ENCODE measurements at places on chromosomes 11 and 22.

GRCh38 chr11:133746663-133747306 lies 98.5 kb downstream of the SPATA19 start:
- H3K27me3 ChIP-seq = no peaks in the 10 kb centered on the region
- no peak overlapping the region for H3K4me3 ChIP-seq
- no peaks in the 10 kb centered on the region for H3K4me1 ChIP-seq
- DNase-seq = no peak
- no peaks in the 10 kb centered on the region for H3K36me3 ChIP-seq

DNA sequence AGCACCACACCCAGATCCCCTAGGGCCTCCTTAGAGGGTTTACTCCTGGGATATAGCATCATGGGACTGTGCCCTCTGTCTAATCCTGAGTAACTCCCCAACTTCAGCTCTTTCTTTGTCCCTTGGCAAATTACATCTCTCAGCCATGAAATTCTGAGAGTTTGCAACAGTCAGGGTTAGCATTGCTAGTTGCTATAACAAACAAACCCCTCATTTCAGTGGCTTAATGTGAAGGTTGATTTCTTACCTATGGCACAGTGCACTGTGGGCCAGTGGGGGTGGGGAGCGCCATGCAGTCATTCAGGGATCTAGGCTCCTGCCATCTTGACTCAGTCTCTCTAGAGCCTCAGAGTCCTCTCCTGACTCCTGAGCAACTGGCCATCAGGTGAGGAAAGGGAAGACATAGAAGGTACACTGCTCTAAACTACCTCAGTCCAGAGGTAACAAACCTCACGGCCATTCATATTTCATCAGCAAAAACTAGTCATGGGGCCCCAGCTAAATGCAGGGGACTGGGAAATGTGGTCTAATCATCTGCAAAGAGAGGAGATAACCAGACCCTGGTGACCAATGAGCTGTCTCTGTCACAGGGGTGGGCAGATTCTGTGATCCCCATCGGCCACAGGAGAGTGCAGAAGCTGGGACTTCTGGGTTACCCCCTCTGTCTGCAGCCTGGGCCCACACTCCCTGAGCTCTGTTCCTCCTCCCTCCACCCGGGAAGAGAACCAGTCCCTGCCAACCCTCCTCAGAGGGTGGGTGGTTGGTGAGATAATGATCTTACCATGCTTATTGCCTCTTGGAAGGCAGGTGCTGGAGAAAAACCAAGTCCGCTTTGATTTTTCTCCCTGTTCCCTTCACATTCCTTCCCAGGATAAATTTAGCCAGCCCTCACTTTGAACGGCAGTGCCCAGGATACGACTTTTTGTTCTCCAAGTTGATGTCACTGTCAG lies 17.5 kb downstream of the PRG3 start:
- H3K27me3 ChIP-seq = no peaks in the 10 kb centered on the region
- H3K4me3 ChIP-seq = no peak overlapping the region
- DNase-seq = no peak
- no peaks in the 10 kb centered on the region for H3K4me1 ChIP-seq

DNA sequence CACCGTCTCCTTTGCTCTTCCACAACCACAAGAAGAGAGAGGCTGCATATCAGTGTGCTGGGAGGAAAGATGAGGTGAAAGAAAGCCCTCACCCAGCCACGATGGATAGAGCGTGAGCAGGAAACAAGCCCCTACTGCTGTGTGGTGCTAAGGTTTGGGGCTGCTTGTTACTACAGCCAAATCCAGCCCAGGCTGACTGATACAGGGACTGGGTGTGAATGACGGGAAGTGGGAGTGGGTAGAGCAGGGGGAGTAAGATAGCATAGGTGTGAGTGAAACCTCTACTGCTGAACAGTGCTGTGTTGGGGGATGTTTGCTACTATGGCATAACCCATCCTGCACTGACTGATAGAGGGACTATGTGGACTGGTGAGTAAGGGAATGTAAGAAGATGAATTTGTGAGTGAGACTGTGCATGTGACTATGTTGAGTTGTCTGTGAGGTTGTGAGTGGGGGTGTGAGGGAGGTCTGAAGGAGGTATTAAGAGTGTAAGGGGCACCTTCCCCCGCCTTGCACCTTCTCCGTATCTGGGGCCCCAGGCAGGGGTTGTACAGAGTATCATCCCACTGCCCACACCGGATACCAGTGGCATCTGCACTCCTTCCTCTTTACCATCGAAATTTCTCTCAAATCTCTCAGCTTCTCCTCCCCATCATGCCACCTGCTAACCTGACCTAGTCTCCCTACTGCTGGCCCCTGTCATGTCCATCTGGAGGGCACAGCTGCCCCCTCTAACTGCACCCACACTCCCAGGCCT lies 91.5 kb downstream of the MN1 start:
- H3K27me3 ChIP-seq = no peaks in the 10 kb centered on the region
- H3K4me3 ChIP-seq = no peak overlapping the region
- no peak overlapping the region for H3K27ac ChIP-seq
- no peak for DNase-seq
- no peaks in the 10 kb centered on the region for H3K4me1 ChIP-seq

- no peaks in the 10 kb centered on the region for H3K36me3 ChIP-seq
- no peak overlapping the region for H3K27ac ChIP-seq
- no peak for DNase-seq
- no peaks in the 10 kb centered on the region for H3K27me3 ChIP-seq
Observed at GRCh38 chr22:46935506-46936377, 173.3 kb downstream of the TBC1D22A start.

DNA sequence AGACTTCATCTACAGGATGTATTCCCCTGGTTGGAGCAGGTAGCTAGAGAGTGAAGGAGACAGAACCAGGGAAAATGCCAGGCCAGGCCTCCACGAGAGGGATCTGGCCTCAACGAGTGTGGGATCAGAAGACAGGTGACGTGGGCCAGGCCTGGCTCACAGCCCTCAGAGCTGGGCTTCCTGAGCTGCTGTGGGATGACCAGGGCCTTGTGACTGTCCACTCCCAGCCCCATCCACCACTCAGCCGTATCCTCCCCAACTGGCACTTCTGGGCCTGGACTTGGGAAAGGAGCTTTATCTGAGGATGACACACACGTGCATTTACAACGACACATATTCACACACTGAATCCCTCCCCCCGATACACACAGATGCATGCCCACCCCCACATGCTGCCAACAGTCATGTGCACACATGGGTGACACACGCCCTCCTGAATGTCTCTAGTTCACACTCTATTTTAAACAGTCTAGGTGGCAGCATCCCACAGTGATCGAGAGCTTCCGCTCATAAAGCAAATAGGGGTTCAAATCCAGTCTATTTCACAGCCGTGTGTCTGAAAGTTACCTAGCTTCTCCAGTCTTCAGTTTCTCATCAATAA lies 93.1 kb downstream of the TP53I11 start:
- no peak overlapping the region for H3K4me3 ChIP-seq
- H3K4me1 ChIP-seq = peaks cover 14% of the 10 kb centered on the region
- H3K36me3 ChIP-seq = no peaks in the 10 kb centered on the region
- no peak for DNase-seq

Measured in tibial artery (tissue), 4 donors.